ENCODE measurements at places on chromosomes 13 and 19. TPM values are rescaled to one million over a fixed set of nuclear protein-coding genes. Genes with fewer than 3 reads are reported as not detected.

CFAP97D2 gene
- total RNA-seq: not detected

KIR3DL2 gene
- total RNA-seq: 0.44 TPM

CYP2A6 gene
- not detected for total RNA-seq

SPINT2 gene
- 35.1 TPM for total RNA-seq

DNA sequence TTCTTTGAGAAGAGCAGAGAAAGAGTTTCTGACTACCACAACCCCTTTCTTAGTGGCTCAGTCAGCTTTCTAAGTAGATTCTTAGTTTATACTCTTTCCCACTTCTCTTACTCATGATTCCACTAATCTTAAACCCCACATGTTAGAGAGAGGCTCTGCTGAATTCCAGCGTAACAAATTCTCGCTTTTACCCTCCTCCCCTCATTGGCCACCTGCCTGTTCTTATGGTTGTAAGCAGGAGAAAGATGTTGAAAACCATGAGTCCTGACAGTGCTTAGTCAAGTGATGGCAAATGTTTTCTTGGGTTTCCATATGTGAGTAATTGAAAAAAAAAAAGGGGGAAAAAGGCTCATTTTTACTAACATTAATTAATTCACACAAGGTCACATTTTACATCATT is 125.9 kb downstream of the ZDHHC20 start:
- no peak overlapping the region for H3K27ac ChIP-seq
- DNase-seq: no peak
- no peaks in the 10 kb centered on the region for H3K27me3 ChIP-seq
- H3K4me1 ChIP-seq: peaks cover 26% of the 10 kb centered on the region

DNA sequence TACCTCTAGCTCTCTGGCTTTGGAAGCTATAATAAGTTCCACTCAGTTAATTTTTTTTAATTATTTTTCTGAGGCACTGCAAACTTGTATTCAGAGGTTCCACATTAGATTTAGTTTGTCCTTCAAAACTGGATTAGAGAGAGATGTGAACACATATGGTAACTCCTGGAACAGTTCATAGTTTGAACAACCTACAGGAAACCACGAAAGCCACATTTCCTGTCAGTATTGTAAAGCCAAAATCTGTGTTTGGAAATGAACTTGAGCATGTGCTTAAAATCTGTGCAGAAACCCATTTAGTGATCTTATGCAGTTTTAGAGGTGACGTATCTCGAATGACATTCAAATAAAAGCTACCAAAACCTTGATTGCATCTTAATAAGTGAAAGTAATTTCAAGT is 1952.0 kb downstream of the OLFM4 start:
- no peaks in the 10 kb centered on the region for H3K36me3 ChIP-seq
- H3K27me3 ChIP-seq: no peaks in the 10 kb centered on the region
- DNase-seq: no peak
- peaks cover 3% of the 10 kb centered on the region for H3K4me1 ChIP-seq

GRCh38 chr13:81473366-81473899 is 1132.5 kb upstream of the SPRY2 start:
- no peaks in the 10 kb centered on the region for H3K27me3 ChIP-seq
- no peak for DNase-seq
- no peaks in the 10 kb centered on the region for H3K4me1 ChIP-seq
- H3K36me3 ChIP-seq: no peaks in the 10 kb centered on the region
- no peak overlapping the region for H3K4me3 ChIP-seq
